ENCODE measurements at places on chromosomes 7 and 10. TPM values are rescaled to one million over a fixed set of nuclear protein-coding genes. Genes with fewer than 3 reads are reported as not detected.

ANKMY2 gene
- 8.2 TPM for total RNA-seq

ZMIZ2 gene
- 4.8 TPM for total RNA-seq

HTR5A gene
- not detected for total RNA-seq

SLC25A40 gene
- 3.4 TPM for total RNA-seq

DENND11 gene
- total RNA-seq = 28.5 TPM

Data from nasal cavity respiratory epithelium epithelial cell of viscerocranial mucosa (primary cell).